ENCODE measurements at places on chromosomes 6 and 20.

- no peak for DNase-seq
These were observed 94.7 kb upstream of the QKI start for GRCh38 chr6:163319609-163320366.

GRCh38 chr20:57999465-58000111 lies 228.9 kb downstream of the ANKRD60 start:
- DNase-seq, result no peak

DNA sequence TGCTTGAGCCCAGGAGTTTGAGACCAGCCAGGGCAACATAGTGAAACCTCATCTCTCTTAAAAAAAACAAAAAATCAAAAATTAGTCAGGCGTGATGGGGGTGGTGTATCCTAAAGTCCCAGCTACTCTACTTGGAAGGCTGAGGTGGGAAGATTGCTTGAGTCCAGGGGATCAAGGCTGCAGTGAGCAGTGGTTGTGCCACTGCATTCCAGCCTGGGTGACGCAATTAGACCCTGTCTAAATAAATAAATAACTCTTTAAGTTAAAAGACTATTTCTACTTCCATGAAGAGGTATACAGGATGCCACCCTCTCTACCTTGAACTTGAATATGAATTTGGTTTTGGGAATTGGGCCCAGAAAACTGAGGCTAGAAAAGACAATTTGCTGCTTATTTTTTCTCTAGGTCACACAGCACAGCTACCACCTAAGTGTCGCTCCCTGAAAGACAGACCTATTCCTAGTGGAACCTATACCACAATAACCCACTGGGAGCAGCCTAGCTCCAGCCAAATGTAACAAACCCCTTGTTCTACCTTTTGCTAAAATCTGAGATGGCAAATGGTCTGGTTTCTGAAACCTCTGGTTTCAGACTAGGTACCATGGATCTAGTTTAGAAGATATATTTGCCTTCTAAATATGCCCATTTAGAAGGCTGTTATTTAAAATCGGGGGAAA lies 35.2 kb downstream of the HMGCLL1 start:
- DNase-seq, result no peak

DNA sequence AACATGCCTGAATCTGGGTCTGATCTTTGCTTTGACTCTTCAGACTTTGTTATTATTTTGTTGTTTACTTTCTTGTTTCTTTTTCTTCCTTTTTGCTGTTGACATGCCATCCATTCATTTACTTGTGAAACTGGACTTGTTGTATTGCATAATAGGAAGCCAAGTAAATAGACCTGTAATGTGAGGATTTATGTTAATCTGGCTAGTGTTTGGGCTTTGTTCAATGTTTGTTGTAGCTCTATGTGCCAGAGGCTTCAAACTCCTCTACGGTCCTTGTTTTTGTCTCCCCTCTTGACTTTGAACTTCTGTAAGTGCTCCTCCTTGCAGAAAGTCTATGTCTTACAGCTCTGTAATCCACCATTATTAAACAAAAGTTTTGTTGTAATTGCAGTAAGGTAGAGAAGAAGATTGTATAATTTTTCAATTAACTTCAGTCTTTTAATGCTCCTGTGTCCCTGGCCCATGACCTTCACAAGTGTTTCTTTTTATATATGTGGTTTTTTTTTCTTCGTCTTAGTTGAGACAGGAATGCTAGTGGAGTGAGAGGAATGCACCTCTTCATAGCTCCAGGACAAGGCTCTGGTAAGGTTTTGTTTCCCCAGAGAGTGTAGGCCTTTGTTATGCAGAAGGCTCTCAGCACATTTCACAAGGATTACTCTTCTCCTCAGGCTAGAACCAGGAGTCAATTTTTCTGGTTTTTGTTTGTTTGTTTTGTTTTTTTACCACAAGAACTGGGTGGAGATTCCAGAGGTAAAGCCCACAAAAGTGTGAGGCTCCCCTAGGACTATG lies 1061.8 kb upstream of the CITED2 start:
- DNase-seq, result no peak

DNA sequence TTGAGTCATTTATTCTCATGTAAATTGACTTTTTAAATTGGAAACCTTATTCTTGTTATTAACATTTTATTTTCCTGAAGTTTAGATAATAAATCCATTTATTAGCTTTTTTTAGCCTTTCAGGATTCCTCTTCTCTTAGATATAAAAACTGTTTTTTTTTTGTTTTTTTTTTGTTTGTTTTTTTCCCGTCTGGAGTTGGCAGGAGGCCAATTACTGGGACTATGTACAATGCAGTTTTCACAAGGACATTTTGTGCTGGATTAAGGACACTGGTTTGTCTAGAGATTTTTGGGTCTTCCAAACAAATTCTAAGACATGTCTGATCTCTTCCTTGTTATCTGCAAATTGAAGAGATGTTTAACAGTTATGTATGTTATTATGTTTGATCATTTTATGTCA lies 1.3 kb downstream of the BTNL2 start:
- DNase-seq, result no peak

DNA sequence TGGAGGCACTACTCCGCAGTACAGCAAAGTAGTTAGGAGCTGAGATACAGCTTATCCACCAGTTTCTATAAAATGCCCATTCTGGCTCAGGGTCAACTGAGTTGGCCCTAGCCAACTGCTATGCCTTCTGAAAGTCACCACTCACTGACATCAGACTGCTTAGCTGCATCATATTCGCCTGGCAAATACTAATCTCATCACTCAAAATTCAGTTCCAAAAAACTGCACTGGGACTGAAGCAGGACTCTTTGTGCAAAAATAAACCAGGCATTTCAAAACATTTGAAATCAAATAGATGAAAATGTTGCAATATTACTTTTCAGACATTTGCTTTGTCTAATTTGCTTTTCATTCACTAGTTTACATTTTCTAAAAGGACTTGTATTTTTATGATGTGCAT lies 230.0 kb downstream of the ALDH8A1 start:
- DNase-seq, result no peak

- no peak for DNase-seq
These were observed 822 bp downstream of the AFG1L start for GRCh38 chr6:108295676-108296075.

Data from NCI-H2081 treated with DMSO at 0.1 percent for 48 hours (cell line).